NCI-H1092 treated with DMSO at 0.1 percent for 48 hours (cell line): ENCODE measurements at places on chromosomes 3 and 15.
A peak's percentile ranks its signal among the peaks of the same experiment; 100 is the strongest.

DNA sequence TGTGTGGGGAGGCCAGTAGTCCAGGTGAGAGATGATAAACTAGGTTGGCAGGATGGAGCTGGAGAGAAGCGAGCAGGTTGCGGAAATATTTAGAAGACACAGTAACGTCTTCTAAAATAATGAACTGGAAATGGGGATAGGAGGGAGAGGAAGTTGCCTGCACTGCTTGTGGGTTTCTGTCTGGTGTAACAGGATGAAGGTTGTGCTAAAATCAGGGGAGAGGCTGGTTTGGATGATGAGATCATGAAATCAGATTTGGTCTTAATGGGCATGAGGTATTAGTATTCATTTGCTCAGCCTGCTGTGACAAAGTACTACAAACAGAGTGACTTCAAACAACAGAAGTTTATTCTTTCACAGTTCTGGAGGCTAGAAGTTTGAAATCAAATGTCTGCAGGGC lies 32.1 kb upstream of the TNFAIP8L3 start:
- DNase-seq, result no peak

GRCh38 chr3:190229632-190230424 lies 92.4 kb downstream of the CLDN1 start:
- DNase-seq, result no peak

GRCh38 chr3:111238885-111239284 lies 167.3 kb downstream of the NECTIN3 start:
- no peak for DNase-seq

- no peak for DNase-seq
Observed at GRCh38 chr3:180704532-180704931, 25.2 kb upstream of the CCDC39 start.

DNA sequence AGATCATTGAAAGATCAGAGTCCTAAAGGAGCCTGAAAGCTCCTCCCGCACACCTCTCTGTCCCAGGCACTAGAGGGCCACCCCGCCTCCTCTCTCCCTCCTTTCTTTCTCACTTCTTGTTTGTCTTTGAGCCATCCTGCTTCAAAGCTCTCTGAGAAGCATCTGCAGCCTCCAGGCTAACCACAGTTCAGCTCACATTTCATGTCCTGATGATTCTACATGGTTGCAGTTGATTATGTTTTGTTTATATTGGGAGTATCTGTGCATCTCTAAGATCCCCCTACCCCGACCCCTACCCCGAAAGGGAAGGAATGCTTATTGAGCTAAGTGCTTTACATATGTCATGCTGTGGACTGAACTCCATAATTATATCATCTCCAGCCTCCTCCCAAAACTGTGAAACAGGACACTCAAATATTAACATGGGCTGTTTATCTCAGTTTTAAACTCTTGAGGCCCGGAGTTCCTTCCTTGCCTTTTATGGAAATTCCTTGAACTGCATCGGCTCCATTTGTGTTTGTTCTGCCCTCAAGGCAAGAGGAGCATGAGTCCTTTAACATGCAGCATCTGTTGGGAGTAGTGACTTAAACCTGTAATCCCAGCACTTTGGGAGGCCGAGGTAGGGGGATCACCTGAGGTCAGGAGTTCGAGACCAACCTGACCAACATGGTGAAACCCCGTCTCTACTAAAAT lies 30.9 kb downstream of the MGLL start:
- peak; percentile 26 for DNase-seq

GRCh38 chr3:149247929-149248691 lies 26.5 kb upstream of the CP start:
- DNase-seq, result no peak

- DNase-seq, result peak; percentile 89
Observed at GRCh38 chr3:30934208-30934550, 39.7 kb upstream of the GADL1 start.

DNA sequence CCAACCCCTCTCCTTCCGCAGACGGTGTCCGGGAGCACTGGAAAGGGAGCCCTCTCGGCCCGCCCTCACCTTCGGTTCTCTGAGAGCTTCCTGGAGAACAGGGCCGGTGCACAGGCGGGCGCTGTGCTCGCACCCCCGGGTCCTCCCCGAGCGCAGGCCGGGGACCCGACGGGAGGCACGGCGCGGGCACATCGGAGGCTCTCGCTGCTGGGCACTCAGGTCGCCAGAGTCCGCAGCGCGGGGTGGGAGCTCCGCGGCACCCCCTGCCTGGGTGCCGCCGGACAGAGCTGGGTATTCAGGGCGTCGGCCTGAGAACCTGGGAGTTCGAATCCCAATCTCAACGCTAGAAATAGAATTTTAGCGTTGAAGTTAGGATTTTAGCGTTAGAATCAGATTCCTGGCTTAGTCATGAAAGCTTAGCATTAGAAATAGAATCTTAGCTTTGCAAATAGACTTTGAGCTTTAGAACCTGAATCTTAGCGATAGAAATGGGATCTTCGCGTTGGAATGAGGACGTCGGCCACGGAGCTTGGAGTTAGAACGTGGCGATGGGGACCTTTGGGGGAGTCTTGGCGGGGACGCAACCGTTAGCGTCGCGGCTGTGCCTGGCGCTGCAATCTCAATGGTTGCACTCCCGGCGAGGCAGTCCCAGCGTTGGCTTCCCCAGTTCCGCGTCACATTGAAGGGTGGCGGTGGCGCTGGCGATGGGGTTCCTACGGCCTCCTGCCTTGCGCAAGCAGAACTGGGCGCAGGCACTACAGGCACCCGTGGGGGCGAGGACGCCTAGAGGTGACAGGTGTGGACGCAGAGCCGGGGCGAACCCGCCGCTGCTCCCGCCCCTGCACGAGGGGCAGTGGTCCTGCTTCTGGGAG lies 549 bp downstream of the TRH start:
- peak; percentile 20 for DNase-seq

GRCh38 chr3:69748503-69748902 lies 9.2 kb downstream of the MITF start:
- DNase-seq, result no peak

- DNase-seq, result peak; percentile 18
Observed at GRCh38 chr3:100709842-100710260, 557 bp downstream of the TFG start.

DNA sequence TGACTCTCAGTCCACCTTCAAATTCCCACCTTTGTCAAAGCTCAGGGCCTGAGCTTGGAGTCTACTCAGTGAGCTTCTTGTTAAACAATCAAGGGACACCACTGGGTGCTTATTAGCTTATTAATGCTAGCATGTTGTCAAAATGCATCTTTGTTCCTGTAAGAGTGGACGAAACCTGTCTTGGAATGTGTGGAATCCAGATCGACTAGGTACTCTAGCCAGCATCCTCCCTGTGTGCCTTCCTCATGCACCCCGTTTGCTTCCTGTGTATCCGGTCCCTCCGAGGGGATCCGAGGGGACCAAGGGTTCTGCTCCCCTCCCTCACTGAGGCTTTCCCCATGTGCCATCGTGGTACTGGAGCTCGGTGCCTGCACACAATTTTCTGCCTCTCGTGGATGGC lies 75.7 kb upstream of the UBE3A start:
- no peak for DNase-seq

- no peak for DNase-seq
Observed at GRCh38 chr3:160129459-160130061, 95.7 kb upstream of the C3orf80 start.

DNA sequence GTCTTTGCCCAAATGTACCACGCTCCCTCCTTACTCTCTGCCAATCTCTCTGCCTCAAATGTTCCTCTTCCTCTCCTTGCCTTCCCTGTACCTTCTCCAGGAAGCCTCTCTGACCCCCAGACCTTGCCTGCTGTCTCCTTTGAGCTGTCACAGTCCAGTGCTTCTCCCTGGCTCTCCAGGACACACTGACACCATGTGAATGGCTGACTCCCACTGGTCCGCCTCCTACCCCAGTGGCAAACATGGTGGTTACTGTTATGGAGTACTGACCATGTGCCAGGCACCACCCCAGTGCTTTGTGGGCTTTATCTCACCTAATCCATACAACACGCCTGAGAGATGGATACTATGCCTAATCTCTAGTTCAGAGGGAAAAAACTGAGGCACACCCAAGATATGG lies 141.9 kb downstream of the TPRA1 start:
- DNase-seq, result no peak

DNA sequence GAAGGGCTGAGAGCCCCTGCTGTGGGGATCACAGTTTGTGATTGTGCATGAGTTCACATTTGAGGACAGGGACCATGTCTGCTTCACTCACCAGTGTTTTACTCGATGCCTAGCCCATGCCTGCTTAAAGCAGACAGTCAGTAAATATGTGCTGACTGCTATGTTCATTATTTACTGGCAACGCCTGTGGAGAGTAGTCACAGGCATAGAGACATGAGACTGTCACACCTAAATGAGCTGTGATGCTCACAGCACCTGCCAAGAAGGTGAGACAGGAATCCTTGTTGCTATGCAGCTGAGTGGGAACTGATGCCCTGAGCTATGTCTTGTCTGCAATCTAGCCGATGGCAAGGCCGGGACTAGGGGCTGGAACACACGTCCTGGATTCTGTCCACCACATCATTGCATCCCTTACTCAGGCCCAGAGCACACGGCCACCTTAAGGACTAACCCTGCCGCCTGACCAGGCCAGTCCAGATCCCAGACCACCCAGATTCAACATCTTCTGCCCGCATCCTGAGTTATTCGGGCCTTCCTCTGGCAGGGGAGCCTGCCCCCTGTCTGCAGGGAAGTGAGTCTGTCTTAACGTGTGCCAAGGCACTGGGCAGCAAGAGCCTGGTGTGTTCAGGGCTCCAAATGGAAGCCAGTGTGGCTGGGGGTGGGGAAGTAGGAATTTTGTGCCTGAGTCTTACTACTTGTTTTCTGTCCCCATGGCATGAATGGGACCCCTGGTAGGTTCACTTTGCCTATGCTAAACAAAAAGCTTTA lies 44.8 kb downstream of the FGD5 start:
- no peak for DNase-seq

DNA sequence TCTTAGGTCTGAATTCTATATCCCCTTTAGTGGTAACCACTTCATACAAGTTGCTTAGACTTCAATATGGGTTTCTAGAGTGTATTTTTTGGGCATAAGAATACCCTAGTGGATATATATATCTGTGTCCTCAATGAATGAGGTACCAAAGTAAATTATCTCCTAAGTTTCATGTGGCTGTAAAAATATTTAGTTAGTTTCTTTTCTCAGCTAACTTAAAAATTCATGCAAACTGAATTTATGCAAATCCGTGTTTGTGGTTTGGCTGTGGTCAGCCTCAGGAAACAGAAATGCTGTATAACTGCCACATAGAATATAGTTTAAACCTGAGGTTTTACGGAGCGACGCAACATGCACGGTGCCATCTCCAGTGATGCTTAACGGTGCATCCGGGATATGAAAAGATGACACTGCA lies 80.3 kb downstream of the PEX5L start:
- DNase-seq, result no peak

DNA sequence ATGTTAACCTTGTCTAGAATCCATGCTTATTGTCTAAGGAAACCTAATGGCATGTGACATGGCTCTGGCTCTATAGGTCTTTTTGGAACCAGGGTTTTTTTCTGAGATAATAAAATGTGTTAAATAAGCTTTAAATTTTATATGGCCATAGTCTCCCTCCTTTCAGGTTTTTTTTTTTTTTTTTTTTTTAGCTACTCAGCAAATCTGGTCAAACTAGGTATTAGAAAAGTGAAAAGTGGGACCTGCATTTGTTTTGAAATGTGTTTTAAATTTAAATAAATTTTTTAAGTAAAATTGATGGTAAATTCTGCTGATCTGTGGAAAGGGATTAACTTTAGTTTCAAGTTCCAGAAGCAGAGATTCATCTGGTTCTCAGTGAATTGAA lies 52.1 kb upstream of the NANOGP8 start:
- DNase-seq, result no peak

DNA sequence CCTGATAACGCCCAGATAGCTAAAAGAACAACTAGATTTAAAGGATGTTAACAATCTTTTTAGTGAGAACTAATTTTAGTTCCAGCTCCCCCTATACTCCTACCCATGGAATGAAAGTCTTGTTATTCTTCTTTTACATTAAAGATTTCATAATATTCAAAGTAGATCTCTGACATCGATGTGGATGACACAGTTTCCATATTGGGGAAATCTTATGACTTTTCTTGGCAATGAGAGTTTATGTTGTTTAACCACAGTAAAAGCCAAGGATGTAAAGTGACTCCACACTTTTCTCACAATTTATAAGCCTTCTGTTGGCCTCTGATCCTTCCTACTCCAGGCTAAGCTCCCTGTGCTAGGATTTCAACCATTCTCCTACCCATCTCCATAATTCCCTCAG lies 332.6 kb upstream of the KCNMB2 start:
- no peak for DNase-seq

DNA sequence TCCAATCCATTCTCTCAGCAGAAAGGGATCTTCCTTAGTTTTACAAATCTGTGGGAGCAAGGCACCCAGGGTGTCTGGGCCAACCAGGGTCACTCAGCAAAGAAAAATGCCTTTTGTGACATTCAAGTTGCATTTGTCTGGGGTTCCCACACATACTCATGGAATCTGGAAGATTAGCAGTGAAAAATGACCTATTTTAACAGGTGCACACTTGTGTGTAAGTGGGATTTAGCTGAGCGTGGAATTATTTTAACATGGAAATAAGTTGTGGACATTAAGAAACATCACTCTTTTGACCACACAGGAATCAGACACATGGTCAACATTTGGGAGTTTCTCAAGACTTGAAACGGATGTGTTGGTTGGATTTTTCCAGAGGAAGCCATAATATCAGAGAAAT lies 234.9 kb downstream of the OPA1 start:
- no peak for DNase-seq

GRCh38 chr3:45994419-45995235 lies 997 bp downstream of the FYCO1 start:
- peak; percentile 18 for DNase-seq

DNA sequence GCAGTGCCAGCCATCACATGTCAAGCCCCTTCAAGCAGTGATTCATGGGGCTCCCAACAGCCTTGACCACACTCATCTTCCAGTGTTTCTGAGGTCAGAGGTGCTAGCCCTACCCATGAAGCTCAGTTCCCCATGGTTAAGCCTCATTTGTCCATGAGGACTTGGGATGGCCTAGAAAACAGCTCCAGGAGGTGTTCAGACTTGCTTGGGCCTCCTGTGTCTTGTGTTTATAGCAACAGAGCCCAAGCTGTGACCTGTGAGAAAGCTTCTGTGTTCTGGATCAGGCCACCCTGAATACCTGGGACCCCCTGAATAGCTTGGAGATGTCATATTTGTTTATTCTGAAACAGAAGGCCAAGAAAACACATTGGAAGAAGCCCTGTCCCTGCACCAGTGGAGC lies 36.7 kb downstream of the LARP6 start:
- DNase-seq, result no peak

GRCh38 chr3:138079901-138080300 lies 35.5 kb downstream of the DZIP1L start:
- no peak for DNase-seq

DNA sequence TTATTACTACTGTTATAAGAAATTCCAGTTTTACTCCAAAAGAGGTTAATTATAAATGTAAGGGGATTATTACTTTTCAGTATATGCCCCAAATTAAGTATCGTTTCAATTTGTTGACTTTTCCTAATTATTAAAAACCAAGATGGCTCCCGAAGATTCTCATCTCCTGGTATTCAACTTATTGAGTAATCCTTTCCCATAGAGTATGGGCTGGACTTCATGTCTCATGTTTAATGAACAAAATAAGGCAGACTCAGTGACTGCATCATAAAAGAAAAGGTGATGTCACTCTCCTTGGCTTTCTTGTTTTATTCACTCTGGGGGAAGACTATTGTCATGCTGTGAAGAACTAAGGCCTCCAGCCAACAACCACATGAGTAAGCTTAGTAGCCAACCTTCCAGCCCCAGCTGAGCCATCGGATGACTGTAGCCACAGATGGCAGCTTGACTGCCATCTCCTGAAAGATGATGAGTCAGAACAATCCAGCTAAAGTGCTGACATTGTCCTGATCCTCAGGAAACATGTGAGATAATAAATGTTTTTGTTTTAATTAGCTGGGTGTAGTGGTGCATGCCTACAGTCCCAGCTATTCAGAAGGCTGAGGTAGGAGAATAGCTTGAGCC lies 17.3 kb downstream of the IGF2BP2 start:
- DNase-seq, result no peak
